AG08395 (cell line): ENCODE measurements at places on chromosomes 2 and 18.

GRCh38 chr2:101311696-101312017 is 3.2 kb upstream of the RNF149 start:
- no peak for DNase-seq

DNA sequence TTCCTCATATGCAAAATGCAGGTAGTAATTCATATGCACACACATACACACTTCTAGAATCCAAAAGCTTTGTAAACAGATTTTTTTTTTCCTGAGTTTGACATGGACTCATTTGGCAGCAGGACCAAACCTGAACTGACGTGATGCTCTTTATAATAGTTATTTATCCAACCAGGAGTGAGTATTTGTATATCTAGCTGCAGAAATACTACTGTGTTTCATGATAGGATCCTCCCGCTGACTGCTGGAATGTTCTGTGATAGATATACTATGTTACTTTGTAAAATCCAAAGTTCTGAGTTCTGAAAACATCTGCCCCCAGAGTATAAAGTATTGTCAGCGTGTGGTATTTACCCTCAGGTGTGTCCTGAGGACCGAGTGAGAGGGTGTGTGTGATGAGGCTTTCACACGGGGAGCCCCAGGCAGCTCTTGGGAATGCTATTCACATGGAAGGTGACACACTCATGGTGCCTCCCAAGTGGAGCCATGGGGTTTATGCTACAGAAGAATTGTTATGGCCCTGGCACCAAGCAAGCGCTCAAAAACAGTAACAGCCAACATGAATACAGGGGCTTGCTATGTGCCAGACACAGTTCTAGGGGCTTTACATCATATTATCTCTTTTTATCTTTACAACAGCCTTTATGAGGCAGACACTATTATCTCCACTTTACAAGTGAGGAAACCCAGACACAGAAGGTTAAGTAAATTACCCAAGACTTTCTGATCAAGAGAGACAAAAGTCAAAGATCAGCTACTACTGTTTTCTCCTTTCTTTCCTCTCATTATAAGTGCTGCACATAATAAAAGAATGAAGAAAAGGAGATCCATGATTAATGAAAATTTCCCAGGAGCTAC is 16.7 kb upstream of the TXNDC2 start:
- no peak for DNase-seq

DNA sequence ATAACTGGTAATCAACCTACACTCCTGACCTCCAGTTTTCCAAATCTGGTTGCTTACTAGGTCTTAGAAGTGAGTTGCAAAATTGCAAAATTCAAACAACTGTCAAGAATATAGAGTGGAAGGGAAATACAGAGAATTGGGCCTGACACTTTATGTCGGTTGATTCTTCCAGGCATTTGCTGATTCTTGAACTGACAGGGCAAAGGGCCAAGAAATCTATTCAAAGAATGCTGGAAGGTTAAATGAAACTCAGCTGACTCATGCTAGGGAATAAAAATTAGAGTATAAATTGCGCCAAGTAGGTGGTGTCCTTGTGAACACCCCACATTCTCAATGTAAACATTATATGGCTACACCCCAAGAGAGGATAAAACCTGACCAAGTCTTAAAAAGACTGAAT is 21.5 kb upstream of the ZSCAN30 start:
- DNase-seq: no peak

- no peak for DNase-seq
Observed at GRCh38 chr18:52544086-52544485, 204.1 kb downstream of the DCC start.

DNA sequence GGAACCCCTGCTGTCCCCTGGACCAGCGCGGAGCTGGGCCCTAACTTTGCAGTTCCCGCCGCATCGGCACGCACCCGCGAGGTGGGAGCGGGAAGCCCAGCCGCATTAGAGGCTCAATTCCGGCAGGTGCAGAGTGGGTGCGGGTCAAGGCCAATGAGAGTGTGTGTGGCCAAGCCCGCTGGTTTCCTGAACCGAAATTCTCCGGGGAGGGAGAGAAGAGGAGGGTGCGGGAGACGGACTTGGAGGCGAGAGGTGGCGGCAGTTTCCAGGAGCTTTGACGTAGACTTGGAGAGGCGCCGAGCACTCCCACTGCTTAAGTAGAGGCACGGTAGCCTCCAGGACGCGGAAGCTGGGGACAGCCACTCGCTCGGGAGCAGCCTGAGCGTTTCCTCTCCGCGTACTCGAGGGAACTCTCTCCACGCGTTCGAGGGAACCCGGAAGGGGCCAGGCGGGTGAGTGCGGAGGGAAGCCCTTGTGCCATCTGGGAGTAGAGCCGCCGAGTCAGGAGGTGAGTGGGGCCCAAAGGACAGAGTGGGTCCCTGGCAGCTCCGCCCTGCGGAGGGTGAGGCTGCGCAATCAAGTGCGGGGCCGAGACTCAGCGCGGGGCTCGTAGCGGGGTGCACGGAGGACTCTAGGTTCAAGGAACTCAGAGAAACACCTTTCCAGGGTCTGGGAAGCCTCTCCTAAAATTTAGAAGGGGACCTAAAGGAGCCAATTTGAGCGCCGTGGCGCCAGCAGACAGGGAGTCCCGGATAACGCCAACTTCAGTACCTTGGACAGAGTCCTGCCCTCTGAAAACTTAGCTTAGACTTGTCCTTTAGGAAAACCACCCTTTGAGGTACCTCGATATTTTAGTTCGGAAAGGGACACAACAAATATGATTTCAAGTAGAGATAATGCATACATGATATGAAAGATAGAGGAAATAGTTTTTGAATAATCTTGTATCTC is at the start of gene FAM237A:
TSS of gene FAM237A (plus strand) at position 413 of the 951 bp plus-strand sequence. CDS start 1,750 bp downstream, outside the sequence.
- peak; percentile 74 for DNase-seq

GRCh38 chr2:180599804-180600203 is 380.6 kb upstream of the UBE2E3 start:
- DNase-seq: no peak

DNA sequence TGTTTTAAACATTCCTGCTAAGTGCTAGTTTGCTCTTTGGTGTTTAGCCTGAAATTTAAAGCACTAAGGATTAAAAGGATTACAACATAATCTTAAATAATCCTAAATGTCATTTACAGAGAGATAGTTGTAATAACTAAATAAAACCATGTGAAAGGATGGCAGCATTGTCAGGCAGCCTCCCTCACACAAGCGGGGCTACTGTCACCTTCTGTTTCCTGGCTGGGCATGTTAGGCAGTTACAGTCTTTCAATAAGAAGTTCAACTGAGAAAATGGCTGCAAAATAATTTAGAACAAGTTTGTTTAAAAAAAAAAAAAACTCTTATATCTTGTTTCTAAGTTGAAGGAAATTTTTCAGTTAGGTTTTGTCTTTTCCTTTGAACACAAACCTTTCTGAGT is 124.9 kb downstream of the ARHGAP15 start:
- DNase-seq: no peak

- DNase-seq: peak; percentile 78
Observed at GRCh38 chr2:119820275-119820674, 60.6 kb downstream of the PTPN4 start.

- no peak for DNase-seq
Observed at GRCh38 chr18:41966943-41967342, 11.9 kb downstream of the PIK3C3 start.

DNA sequence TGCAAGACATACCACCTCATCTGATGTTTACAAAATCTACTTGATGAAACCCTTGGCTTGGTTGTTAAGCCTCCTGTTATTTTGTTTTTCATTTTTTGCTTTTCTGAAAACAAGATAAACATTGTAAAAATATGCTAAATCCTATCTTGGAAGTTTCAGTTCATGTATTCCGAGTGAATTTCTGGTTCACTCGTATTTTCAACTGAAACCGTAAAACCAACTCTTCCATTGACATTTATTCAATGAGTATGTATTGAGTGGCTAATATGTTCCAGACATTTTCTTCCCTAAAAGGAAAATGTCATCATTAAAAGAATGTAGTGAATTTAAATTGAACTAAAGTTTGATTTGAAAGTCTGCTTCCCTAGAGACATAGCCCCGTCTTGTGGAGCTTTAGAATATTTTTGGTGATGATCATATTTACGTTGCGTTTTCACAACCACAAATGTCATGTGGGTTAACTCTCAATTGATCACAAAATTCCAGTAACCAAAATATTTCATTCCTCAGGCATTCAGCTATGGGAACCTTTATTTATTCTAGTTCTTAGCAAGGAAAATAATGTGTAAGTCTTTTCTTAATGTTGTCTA is 204.2 kb downstream of the MBD2 start:
- no peak for DNase-seq

GRCh38 chr2:189086250-189086649 is 93.3 kb downstream of the COL5A2 start:
- no peak for DNase-seq

- no peak for DNase-seq
Observed at GRCh38 chr2:191610756-191611155, 67.2 kb upstream of the NABP1 start.

GRCh38 chr18:70156886-70157285 is 48.6 kb downstream of the RTTN start:
- DNase-seq: no peak

DNA sequence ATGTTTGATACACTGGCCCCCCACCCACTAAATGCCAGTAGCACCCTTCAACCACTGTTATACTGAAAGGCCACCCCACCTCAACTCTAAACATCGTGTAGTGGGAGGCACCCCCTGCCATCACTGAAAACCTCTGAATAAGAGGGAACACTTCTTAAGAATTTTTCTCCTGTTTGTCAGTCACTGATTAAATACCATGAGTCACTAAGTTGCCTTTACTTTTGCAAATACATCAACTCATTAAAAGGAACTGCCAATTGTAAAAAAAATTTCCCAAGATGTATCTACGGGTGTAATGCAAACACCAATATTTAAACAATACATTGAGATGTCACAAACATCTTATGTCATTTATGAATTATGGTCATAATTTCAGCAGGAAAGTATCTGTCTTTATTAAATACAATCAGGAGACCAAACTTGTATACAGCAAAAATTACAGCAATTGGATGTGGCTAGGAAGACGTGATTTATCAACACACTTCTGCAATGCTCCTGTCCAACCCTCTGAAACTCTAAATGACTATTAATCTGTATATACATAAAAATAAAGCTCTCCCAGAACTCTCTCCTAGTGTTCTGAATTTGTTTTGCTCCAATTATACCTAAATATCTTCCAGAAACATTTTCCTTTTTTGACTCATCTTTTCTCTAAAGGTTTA is 144.1 kb upstream of the STK17B start:
- DNase-seq: peak; percentile 34

- DNase-seq: no peak
Observed at GRCh38 chr18:5455674-5456073, 88.1 kb downstream of the EPB41L3 start.

DNA sequence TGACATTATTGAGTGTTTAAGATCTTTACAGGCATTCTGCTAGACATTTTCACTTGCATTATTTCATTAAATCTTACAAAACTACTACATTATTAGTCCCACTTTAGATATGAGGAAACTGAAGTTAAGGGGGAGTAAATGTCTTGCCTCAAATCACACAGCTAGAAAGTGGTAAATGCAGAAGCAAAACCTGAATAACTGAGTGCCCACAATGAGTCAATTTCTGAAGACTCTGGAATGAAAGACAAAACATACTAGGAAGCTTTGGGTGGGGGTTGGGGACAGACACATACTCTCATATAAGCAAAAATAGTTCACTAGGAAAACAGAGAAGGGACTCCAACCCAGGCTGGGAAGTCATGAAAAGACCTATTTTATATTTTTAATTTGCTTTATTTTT is 214.4 kb upstream of the LRATD1 start:
- DNase-seq: peak; percentile 20

DNA sequence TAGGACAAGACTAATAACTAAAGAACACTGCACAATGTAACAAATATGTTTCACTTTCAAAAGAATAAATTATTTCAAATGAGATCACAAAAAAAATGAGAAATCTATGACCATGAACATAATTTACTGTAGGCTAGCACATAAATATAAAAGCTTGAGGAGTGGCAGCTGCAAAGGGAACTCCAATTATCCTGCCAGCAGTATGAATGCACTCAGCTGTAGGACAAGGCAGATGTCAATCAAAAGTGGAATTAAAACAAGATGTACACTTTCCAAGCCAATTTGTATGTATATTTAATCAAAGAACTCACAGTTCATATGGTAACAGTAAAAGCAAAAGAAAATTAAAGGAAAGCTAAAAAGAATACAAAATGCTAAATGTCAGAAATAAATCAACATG is 76.6 kb upstream of the NCKAP5 start:
- no peak for DNase-seq

DNA sequence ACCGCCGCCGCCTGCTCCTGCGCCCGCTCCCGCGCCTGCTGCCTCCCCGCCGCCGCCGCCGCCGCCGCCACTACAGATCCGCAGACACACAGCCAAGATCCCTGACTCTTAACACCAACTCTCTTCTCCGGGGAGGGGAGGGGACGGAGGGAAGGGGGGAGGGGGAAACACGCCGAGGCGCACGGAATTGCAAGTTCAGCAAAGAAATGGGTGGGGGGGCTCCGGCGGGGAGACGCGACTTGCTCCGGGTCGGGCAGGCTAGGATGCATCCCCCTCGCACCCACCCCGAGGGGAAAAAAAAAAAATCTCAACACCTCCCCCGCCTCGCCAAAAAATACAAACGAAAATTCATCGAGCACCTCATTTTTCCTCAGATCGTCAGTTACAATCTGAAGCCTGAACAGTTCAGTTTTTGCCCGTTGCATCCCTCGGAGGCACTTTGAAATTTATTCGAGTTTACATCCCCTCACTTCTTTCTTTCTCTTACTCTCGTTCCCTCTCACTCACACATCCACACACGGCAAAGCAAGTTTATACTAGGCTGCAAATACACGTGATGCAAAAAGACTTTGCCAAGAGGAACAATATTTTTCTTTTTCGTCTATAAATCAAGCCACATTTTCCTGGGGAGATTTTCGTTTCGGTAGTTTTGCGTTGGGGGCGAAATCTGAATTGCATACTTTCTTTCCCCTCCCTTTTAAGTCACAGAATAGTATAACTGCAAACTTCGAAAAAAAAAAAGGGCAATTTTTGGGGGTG is at the start of gene TCF4:
TSS of gene TCF4 (minus strand) at position 82 of the 759 bp plus-strand sequence. CDS start 1,076 bp downstream, outside the sequence.
- peak; percentile 45 for DNase-seq

- DNase-seq: no peak
Observed at GRCh38 chr18:13225261-13225660, 6.7 kb downstream of the LDLRAD4 start.

GRCh38 chr2:18378020-18378653 is 182.3 kb downstream of the RDH14 start:
- peak; percentile 61 for DNase-seq

DNA sequence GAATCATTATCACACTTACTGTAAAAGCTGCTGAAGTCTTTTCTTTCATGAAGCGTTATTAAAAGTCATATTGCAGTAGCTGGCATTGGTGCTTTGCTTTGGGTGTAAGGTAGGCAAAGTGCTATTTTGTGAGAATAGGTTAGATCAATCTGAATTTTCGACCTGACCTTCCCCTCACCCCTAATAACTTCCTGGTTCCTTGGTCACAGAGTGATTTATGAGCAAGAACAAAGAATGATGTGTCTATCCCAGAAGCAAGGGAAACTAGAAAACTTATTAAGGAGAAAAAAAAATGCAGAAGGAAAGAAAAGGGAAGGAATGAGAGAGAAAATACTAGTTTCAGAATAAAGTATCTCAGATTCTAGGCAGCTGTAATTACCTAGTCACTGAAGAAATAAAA is 163.1 kb upstream of the MEIS1 start:
- DNase-seq: no peak
